NCI-H748 treated with DMSO at 0.1 percent for 48 hours (cell line): ENCODE measurements at places on chromosomes 7 and 10.

GRCh38 chr10:50739618-50740292 is at the start of gene ASAH2B:
Gene ASAH2B, plus strand, starts transcription at chr10:50739936. Its CDS starts 5,195 bp downstream, at chr10:50745131.
- DNase-seq, result peak; percentile 31

GRCh38 chr7:115435178-115435577 is 513.3 kb downstream of the MDFIC start:
- DNase-seq, result no peak

GRCh38 chr7:113705439-113705838 is 213.4 kb downstream of the PPP1R3A start:
- DNase-seq, result no peak

DNA sequence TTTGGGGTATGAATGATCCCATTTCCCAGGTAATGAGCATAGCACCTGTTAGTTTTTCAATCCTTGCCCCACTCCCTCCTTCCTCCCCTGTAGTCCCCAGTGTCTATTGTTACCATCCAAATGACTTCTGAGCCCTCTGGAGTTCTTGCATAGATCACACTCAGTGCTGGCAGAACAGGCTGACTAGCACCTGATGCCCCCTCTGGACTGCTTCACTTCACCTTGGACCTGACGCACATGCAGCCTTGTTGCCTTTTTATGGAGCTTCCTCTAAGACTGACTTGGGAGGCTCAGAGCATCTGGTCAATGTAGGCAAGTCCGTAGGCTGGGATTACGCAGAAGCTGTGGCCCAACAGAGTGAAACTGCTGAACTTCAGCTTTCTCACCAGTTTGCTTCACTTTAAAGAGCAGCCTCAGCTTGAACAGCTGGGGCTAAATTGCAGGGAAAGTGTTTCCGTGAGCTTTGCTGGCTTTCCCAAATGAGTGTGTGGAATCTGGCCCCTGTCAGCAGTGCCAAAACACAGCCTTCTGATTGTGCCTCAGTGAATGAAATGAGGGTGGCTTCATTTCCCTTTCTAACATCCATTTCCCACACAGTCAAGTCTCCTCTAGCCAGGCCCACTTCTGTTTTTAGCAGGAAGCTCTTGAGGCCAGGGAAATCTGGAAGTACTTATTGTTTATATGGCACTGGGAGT is 48.5 kb downstream of the NXPH1 start:
- DNase-seq, result no peak

DNA sequence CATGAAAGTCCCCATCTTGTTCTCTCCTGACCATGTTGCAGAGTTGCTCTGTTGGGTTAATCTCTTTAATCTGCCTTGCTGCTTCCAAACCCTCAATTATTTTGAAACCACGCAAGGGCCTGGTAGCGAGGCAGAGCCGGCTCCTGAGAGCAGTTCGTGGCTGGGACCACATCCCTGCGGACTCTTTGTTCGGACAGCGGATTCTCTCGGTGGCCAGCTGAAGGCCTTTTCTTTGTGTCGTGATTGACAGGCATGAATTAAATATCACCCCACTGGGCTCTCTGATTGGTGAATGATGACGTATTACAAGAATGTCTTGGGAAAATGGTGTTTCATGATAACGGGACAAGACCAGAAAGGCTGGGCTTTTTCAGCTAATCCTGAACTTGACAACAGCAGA is 66.9 kb upstream of the ARHGAP21 start:
- DNase-seq, result no peak

DNA sequence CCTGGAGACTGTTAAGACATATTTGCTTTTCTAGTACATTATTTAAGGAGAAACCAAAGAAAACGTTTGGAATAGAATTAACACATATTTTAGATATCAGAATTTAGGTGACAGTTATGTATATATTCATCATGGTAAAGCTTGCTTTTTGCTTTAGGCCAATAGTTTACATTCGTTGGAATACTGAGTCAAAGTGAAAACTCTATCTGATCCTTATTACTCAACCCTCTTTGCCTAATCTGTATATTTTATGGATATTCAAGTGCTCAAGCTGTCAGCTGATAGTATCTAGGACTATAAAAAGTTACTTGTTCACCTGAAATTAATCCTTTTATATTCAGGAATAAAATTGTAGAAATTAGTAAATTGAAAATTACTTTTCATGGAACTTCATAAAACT is 61.1 kb downstream of the VPS50 start:
- no peak for DNase-seq

GRCh38 chr7:12895296-12895695 is 207.9 kb downstream of the ARL4A start:
- DNase-seq, result no peak

DNA sequence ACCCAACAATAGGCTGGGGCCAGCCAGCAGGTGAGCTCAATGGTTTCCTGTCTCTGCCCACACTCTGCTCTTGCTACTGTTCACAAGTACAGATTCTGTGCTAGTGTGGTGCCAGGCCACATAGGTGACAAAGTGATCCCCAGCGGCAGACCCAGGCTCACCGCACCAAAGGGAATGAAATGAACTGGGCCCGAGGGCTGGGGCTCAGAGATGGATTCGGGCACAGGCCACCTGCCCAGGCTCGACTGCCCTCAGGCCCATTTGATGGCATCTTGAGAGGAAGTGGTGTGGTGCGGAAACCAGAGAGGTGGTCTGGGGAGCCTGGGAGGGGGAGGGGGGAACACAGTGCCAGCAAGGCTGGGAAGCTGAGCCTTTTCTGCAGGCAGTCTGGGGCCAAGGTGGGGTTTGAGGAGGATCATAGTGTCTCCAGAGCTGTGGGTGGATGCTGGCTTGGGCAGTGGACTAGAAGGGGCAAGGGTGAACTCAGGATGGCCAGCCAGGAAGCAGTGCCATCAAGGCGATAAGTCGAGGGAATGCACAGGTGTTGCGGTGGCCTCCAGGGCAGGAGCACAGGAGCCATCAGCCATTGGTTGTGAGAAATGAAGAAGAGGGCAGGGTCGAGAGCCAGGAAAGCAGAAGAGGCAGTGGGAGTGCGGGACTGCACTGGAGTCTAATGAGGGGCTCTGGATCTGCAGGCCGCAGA is 85.2 kb downstream of the ARHGAP22 start:
- no peak for DNase-seq

DNA sequence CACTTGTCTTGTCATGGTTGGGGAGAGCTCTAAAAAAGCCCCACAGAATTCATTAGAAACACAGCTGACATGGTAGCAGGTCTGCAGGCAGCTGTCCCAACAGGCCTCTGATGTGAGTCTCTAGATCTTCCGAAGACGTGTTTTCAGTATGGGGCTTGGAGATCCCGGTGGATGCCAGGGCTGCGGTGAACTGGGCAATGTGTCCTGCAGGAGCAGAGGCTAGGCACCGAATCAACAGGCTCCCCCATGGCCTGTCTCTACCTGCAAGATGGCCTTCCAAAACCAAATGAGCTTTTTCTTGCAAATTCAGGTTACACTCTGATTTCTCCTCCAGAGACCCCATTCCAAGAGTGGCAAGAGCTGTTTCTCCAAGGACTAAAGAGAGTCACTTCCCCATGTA is 2.9 kb downstream of the CPXM2 start:
- no peak for DNase-seq

- no peak for DNase-seq
Observed at GRCh38 chr10:131173484-131174210, 137.9 kb downstream of the TCERG1L start.

- DNase-seq, result no peak
Observed at GRCh38 chr7:80618096-80618495, 20.3 kb upstream of the CD36 start.

DNA sequence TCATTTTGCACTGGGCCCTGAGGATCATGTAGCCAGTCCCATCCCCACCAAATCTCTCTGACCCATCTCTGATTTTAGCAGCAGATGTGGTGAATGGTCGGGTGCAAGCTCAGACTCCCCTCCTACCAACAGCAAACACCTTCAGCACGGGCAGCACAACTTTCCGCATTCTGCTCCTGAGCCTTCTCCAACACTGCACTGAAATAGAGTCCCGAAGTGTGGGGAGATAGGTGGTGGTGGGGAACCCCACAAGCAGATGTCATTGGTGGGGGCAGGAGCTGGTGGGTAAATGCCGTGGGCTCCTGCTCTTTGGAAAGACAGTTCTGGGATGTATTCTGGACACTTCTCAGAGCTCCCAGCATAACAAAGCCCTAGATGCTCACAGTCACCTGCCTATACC is 9.6 kb upstream of the CTBP2 start:
- no peak for DNase-seq

DNA sequence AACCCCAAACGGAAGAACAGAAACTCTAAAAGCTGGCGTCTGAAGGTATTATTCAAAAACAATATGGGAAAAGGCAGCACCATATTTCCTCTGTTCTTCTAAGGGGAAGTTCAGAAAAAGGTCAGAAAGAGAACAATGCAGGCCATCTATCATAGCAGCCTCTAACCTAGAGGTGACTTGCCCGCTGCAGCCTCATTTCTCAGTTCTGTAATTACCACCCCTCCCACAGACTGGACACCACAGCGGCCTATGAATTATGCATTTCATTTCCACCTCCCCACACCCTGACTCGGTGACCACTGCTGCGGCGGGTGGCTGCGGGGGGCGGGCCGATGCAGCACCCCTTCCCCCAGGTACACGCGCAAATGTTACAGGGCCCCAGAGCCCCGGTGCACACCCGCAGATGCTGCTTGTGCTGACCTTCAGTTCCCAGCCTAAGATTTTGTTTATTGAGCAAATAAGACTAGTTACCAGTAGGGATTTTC is 125.5 kb downstream of the CLEC2L start:
- peak; percentile 14 for DNase-seq

DNA sequence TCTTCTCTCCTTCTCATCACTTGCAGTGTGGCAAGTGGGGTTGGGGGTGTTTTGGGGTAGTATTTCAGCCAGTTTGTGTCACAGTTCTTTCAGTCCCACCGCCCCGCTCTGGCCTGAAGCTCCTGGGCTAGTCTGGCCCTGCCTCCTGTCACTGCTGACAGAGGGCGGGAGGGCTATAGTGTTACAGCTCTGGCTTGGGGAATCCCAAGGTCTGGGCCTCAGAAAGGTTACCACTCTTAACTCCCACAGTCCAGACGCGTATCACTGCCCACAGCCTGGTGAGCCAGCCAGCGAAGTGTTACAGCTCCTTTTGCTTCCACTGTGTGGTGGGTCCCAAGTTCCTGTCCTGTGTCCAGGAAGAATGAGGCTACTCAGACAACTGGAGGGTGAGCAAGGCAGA is 56.0 kb downstream of the ZNF777 start:
- DNase-seq, result no peak

GRCh38 chr10:5575482-5576153 is 50.9 kb downstream of the CALML3 start:
- no peak for DNase-seq

GRCh38 chr10:101856626-101857025 is 13.0 kb upstream of the KCNIP2 start:
- DNase-seq, result no peak

- no peak for DNase-seq
Observed at GRCh38 chr10:111004016-111004415, 72.8 kb upstream of the ADRA2A start.

DNA sequence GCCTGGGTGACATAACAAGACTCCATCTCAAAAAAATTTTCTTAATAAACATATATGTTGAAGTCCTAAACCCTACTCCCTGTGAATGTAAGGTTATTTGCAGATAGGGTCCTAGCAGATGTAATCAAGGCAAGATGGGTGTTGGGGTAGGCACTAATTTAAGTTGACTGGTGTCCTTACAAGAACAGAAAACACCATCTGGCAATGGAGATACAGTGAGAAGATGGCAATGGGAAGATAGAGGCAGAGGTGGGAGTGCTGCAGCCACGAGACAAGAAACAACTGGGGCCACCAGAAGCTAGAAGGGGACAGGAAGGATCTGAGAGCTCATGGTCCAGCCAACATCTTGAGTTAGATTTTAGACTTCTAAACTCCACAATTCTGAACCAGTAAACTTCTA is 606.4 kb downstream of the CNTNAP2 start:
- no peak for DNase-seq

DNA sequence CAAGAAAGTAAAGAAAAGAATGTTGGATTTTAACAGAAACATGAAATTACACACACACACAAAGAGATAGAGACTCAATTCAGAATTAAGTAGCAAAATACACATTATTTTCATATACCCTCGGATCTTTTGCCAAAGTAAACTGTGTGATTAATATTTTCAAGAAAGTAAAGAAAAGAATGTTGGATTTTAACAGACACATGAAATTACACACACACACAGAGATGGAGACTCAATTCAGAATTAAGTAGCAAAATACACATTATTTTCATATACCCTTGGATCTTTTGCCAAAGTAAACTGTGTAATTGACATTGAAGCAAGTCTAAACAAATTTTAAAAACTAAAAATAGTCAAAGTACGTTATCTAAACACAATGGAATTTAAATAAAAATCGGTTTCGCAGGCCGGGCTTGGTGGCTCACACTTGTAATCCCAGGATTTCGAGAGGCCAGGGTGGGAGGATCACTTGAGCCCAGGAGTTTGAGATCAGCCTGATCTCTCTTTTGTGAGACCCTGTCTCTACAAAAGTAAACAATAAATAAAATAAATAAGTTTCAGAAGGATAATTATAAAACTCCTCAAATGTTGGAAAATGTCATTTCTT is 337.3 kb upstream of the MAGI2 start:
- DNase-seq, result no peak

DNA sequence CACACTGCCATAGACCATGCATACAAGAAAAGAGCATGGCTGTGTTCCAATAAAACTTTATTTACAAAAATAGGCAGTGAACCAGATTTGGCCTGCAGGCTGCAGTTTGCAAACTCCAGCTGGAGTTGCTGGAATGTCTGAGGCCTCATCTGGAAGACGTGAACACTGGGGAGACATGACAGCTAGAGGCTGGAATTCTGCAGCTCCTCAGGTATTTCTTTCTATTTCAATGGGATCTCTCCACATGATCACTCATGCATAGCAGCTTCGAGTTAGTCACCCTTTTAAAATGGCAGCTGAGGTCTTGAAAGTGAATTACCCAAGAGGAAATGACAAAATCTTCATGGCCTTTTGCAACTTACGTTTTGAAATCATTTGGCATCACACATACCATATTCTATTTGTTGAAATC is 52.6 kb upstream of the BET1 start:
- no peak for DNase-seq

- DNase-seq, result no peak
Observed at GRCh38 chr7:67406976-67407375, 410.3 kb downstream of the TYW1 start.

GRCh38 chr7:130008941-130009847 is 42.0 kb downstream of the ZC3HC1 start:
- no peak for DNase-seq

DNA sequence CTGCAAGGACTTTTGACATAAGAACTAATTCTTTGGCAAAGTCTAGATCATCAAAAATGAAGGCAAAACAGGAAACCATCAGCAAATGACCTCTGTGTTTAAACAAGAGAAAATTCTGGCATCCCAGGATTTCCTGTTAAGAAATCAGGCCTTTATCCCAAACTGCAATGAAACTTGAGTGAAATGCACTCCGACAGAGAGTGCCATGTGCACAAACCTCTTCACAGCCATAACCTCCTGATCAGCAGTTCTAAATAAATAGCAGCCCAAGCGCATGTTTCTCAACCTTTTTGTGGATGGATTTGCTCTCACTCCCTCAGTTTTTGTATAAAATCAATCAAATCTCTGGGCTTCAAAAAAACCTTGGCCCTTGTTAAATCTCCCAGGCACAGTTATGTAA is 107.7 kb upstream of the EEPD1 start:
- no peak for DNase-seq
